ENCODE measurements at places on chromosomes 12 and 14.

DNA sequence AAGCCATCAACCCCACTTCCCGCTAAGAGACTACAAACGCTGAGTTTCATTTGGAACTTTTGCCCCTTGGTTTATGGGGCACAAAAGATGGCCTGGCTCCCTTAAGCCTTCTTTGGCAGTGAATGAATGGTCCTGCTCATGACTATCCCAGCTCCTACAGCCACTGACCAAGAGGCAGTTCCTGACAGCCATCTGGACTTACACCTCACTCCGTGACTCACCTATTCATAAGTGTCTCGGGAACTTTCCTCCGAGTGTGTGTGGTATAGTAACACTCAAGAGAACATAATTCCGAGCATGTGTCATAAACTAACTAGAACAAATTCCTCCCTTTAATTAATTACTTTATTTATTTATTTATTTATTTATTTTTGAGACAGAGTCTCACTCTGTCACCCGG, 51.9 kb upstream of the NUDT4 start:
- DNase-seq = peak; percentile 90

GRCh38 chr12:115388139-115388538, 704.2 kb upstream of the TBX3 start:
- no peak for DNase-seq

DNA sequence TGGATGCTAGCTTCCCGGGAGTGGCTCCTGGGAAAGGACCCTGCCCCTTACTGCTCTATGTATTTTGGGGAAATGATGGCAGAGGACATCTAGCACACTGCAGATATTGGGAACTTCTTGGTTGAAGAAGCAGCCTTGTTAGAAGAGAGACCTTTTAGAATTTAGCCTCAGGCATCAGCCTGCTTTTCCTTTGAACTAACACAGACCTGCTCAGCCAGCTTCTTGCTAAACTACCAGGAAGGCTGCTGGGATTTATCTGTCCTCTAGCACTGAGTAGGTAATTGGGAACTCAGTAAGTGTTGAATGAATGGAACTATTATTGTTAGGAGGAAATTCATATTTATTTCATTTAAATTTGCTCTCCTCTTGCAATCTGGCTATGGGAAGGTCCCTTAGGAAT, 77.3 kb downstream of the DRAM1 start:
- no peak for DNase-seq

DNA sequence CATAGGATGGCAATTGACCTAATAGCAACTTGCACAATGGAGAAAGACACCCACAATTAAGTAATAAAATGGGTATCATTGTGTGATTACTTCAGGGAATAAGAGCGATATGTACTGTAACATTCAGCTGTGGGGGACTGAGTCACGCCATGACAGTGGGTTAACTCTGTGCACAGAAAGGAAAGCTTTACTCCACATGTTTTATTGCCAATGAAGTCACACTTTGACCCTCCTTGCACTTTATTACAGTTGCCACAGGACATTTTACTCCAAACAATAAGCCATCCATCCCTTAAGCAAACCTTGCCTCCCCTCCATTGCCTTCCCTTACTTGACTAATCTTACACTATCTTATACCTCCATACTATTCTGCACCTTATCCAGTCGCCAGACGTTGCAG, 403.1 kb downstream of the VRK1 start:
- DNase-seq = no peak

- peak; percentile 51 for DNase-seq
Observed at GRCh38 chr14:23539248-23540140, 12.1 kb downstream of the ZFHX2 start.

DNA sequence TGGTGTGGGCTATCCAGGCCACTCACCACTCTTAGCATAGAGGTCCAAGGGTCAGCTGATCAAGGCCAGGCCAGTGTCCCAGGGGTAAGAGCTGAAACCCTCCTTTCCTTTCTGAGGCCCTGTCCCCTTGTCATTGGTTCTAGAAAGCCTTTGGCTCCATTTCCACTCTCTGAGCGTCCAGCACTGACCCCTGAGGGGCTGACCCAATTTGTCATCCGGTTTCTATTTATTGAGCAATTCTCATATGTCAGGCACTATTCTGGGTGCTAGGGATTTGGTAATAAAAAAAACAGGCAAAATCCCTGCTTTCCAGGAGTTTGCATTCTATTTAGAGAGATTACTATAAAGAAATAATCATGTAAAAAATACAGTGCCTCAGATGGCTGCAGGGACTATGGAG, 3.4 kb downstream of the KRT77 start:
- no peak for DNase-seq

GRCh38 chr12:93748672-93749383, 71.7 kb downstream of the CRADD start:
- DNase-seq = no peak

GRCh38 chr14:64444984-64445845, 20.1 kb upstream of the AKAP5 start:
- DNase-seq = peak; percentile 88

DNA sequence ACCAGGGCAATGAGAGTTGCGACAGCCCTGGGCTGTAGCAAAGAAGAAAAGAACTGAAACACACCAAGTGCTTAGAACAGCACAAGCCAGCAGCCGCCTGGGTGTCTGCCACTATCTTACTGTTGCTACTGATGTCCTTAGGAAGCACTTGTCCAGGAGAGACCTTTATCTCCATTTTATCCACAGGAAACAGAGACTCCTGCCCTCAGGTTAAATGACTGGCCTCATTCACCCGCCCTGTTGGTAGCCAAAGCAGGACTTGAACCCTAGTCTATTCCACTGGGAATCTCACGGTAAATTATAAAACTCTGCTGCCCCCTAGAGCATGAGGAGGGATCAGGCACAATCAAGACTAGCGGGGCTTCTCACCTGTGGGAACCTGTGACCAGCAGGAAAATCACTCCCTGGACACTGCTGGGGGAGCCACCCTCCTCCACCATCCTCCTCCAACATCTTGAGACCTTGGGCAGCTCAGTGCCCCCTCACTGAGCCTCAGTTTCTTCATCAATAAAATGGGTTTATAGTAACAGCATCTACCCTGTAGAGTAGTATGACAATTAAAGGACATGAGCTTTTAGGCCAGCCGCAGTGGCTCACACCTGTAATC, 20.5 kb upstream of the TESC start:
- DNase-seq = peak; percentile 35

- peak; percentile 66 for DNase-seq
Observed at GRCh38 chr14:70698288-70698687, 56.6 kb downstream of the TTC9 start.

GRCh38 chr12:112852810-112853209, 54.0 kb upstream of the OAS1 start:
- no peak for DNase-seq

DNA sequence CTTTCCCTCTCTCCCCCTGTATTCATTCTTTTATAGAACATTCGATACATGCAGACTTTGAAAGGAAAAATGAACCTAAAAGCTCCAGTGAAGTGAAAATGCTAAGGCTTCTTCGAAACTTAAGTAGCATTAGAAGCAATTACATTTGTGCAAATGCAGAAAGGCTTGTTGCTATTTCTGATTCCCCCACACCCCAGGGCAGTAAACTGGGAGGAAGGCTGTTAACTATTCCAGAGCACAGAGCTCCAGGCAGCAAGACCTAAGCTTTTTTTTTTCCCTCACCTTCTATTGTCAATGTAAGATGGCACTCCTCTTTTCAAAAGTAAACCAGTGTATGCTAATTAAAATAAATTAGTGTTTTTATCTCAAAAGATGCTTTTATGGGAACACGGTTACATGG, 448.9 kb upstream of the TBX3 start:
- DNase-seq = no peak

GRCh38 chr12:82926630-82927029, 239.9 kb downstream of the TMTC2 start:
- no peak for DNase-seq

DNA sequence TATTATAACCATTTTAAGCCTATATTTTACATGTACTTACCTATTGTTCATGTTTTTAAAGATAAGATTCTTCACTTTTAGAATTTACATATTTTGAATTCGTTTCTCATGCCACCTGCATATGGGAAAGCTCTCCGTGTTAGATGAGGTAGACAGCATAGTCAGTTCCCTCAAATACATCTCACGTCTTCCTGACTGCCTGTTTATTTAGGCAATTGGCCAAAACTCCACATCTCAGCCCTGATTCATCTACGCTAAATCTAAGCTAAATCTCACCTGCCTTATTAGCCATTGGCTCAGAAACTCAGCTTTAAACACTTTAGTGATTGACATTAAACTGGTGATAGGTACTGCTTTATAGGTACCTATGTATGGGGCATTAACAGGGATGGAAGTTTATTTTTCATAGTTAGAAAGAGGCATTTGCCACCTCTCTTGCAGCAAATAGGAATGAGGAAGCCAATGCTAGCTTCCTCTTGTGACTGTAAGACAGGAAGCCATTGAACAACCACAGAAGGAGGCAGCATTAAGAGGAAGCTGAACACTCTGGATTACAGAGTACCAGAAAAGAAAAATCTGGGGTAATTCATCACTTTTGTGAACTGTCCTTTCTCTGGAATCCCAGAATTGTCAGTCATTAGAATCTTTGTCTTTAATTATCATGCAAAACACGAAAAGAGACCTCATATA, 111.9 kb downstream of the LRFN5 start:
- no peak for DNase-seq

DNA sequence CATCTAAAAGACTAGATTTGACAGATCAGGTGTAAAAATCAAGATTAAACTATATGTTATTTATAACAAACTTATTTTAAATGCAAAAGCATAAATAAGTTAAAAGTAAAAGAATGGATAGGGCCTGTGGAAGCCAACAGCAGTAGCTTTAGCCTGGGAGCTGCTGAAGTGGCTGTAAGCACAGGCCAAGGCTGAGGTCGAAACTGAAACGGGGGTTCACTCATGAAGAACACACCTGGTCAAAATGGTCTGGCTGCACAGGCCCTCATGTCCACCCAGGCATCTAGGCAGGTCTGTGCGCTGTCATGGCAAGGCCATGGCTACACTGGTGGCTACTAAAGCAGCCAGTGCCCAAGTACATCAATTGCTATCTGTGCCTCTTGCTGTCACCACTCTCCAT, 23.1 kb downstream of the CATSPERB start:
- no peak for DNase-seq

GRCh38 chr14:102363182-102363943, 622 bp downstream of the TECPR2 start:
- peak; percentile 67 for DNase-seq

DNA sequence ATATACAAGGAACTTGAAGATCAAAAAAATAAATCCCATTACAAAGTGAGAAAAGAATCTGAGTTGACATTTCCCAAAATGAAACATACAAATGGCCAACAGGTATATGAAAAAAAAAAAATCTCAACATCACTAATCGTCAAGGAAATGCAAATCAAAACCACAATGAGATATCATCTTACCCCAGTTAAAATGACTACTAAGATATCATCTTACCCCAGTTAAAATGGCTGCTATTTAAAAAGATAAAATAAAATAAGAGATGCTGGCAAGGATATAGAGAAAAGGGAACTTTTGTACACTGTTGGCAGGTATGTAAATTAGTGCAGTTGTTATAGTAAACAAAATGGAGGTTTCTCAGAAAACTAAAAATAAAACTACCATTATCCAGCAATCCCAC, 44.4 kb downstream of the PLEKHG7 start:
- DNase-seq = no peak

GRCh38 chr12:127358888-127359287, 908.1 kb upstream of the TMEM132C start:
- no peak for DNase-seq

DNA sequence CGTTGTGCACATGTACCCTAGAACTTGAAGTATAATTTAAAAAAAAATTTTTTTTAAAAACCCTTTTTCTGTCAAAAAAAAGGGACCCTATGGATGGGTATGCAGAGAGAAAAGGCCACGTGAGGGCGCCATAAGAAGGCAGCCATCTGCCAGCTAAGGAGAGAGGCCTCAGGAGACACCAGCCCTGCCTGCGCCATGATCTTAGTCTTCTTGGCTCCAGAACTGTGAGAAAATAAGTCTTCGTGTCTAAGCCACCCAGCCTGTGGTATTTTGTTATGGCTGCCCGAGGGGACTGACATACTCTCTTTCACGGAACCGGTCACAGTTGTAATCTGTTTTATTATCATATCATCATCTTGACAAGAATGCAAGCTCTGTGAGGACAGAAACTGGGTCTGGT, 174.8 kb downstream of the EFCAB11 start:
- peak; percentile 9 for DNase-seq

- no peak for DNase-seq
Observed at GRCh38 chr12:79532907-79533288, 157.9 kb downstream of the PAWR start.

DNA sequence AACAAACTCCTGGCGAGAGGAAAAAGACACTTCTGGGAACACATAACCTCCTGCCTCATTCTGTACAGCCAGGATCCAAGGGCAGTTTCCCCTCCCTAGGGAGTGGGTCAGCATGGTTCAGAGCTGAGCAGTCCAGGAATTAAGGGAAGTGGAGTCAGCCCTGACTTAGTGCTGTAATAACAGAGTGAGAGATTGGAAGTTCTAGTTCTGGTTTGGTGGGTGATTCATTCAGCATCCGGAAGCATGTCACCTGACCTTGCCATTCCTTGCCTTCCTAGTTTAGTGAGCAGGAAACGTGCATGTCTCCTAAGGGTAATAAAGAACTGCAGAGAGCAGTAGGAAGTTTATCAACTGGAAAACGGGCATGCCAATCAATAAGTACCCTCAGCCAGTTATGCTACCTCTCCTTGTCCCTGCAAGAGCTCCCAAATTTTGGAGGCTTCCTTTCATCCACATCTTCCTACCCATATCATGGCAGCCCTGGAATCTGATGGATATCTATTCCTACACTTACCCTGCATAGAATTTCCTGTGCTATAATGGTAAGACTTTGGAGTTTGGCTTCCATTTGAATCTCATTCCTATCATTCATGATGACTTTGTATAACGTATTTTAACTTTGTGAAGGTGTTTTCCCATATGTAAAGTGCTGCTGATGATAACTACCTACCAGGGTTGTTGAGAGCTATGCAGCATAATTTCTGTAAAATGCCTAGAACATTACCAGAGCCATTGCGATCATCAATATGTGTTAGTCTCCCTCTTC, 28.5 kb upstream of the MAGOHB start:
- peak; percentile 79 for DNase-seq

DNA sequence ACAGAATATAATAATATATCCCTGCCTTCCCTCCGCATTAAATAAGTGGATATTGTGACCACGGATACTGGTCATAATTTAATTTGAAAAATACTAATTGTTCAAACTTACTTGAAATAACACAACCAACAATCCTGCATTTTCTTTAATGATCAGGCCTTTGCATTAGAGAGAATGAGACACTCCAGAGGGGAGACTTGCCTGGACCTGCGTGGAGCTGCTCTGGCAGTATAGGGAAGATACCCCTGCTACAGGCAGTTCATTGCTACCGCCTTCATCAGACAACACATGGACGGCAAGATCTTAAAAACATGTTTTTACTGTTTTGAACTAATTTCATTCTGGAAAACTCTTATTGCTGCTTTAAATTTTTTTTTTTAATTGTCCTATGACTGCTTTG, 211.0 kb upstream of the FAR2 start:
- no peak for DNase-seq
